Gastroesophageal sphincter (tissue), 4 donors: ENCODE measurements at places on chromosomes 6 and 20. TPM values are rescaled to one million over a fixed set of nuclear protein-coding genes. Genes with fewer than 3 reads are reported as not detected.

Gene SNAI1
- total RNA-seq: 0.79 TPM

Gene LINC00237
- not detected for total RNA-seq

Gene DYNLRB1
- total RNA-seq: 158 TPM

Gene GDAP1L1
- not detected for total RNA-seq

Gene GATA5
- total RNA-seq: 2.2 TPM

Gene PPP1R11
- 63.1 TPM for total RNA-seq

Gene CABLES2
- total RNA-seq: 3.6 TPM

DNA sequence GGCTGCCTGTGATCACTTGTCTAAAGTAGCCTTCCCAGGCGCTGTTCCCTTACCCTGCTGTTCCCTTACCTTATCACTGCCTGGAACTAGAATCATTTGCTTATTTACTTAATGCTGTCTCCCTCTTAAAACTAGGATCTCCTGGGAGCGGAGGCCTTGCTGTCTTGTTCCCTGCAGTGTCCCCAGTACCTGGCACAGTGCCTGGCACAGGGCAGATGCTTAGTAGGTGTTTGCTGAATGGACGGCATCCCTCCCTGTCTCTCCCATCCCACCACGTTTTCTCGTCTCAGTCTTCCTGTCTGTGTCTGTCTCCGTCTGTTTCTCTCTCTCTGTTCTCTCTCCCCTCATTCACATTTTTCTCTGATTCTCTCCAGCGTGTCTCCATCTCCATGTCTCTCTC lies 99.9 kb upstream of the MYL9 start:
- ATAC-seq: no peak
- H3K4me3 ChIP-seq: no peak overlapping the region
- H3K27ac ChIP-seq: no peak overlapping the region
- H3K27me3 ChIP-seq: peaks cover 22% of the 10 kb centered on the region

DNA sequence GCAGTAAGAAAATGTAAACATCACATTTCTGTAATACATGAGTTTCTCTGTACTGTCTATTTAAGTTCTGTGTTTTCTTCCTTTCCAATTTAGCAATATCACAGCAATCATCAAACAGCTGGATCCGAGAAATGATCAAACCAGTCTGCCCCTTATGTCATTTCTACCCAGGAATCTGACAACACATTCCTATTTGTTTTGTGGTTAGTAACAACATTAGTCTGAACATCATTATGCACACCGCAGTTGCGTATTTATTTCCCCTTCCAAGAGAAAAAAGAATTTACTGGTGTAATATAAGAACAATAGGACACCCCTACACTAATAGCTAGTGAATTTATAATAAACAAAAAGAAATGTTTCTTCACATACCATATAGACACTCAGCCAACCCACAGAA lies 179.5 kb downstream of the BTBD9 start:
- H3K27ac ChIP-seq: no peak overlapping the region
- H3K36me3 ChIP-seq: no peaks in the 10 kb centered on the region
- H3K4me3 ChIP-seq: no peak overlapping the region
- ATAC-seq: no peak
- H3K4me1 ChIP-seq: no peaks in the 10 kb centered on the region

- H3K4me1 ChIP-seq: no peaks in the 10 kb centered on the region
- H3K27me3 ChIP-seq: no peaks in the 10 kb centered on the region
- ATAC-seq: no peak
- H3K4me3 ChIP-seq: no peak overlapping the region
- H3K27ac ChIP-seq: no peak overlapping the region
- no peaks in the 10 kb centered on the region for H3K36me3 ChIP-seq
These were observed 231.5 kb downstream of the C6orf118 start for GRCh38 chr6:165077876-165078275.

GRCh38 chr6:158627940-158628211 lies 16.7 kb downstream of the DYNLT1 start:
- no peak overlapping the region for H3K4me3 ChIP-seq
- no peaks in the 10 kb centered on the region for H3K4me1 ChIP-seq
- H3K27ac ChIP-seq: no peak overlapping the region
- H3K36me3 ChIP-seq: no peaks in the 10 kb centered on the region

GRCh38 chr20:63696306-63696627 lies 185 bp upstream of the TNFRSF6B start:
- H3K36me3 ChIP-seq: no peaks in the 10 kb centered on the region
- no peaks in the 10 kb centered on the region for H3K4me1 ChIP-seq
- no peaks in the 10 kb centered on the region for H3K27me3 ChIP-seq
- H3K4me3 ChIP-seq: peak overlapping the region; percentile 39
- H3K27ac ChIP-seq: no peak overlapping the region

DNA sequence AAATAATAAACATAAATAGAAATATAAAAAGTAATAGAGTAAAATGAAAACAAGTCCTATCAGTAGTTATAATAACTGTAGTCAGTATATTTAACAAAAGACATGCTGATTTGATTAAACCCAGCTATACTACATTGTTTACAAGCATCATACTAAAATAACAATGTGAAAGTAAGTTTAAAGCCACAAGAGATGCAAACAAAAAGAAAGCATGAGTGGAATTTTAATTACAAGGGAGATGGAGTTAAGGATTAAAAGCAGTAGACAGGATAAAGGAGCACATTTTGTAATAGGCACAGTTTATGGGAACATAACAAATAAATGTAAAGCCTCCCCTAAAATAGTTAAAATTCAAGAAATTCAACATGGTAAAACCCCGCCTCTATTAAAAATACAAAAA lies 41.5 kb downstream of the SENP6 start:
- H3K27me3 ChIP-seq: no peaks in the 10 kb centered on the region
- H3K36me3 ChIP-seq: no peaks in the 10 kb centered on the region
- no peak overlapping the region for H3K4me3 ChIP-seq
- no peak for ATAC-seq
- no peak overlapping the region for H3K27ac ChIP-seq

DNA sequence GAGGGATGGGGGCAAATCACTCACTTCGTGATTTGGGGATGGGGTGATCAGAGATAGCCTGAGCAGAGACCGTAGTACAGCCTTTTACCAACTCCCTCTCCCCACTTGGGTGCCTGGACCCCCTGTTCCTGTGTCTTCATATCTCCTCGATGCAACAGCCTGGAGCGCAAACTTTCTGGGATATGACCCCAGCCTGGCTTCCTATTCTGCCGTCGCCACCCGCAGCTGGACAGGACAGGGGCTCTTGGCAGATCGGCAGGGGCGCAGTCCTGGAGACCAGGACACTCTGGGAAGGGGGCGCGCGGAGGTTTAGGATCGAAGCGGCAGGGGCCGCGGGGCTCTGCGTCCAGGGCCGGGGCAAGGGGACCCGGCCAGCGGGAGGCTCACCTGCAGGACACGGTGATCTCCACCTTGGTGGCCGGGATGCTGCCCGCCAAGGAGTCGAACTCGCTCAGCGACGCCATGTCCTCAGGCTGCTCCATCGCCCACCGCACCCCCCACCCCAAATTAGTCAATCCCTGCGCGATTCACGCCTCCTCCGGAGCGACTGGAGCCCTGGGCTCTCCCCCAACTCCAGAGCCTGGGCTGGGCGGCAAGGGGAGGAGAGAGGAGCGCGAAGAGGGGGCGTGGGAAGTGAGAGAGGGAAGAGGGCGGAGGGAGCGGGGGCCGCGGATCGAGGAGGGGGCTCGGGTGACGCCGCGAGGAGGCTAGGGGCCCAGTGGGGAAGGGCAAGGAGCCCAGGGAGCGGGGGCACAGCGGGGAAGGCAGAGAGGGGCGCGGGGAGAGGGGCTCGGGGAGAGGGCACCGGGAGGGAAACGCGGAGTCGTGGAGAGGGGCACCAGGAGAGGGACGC lies at the start of gene CPNE5:
CPNE5 (minus strand) TSS at position 549 of the 853 bp plus-strand sequence; CDS start at position 482, 67 bp downstream.
- no peak for ATAC-seq
- H3K27ac ChIP-seq: no peak within 1 kb of the TSS
- H3K4me3 ChIP-seq: peak within 1 kb of the TSS; percentile 39
- peaks cover 8% of the 10 kb centered on the region for H3K27me3 ChIP-seq
- no peaks in the 10 kb centered on the region for H3K36me3 ChIP-seq

- H3K27ac ChIP-seq: peak overlapping the region; percentile 97
- H3K4me3 ChIP-seq: peak overlapping the region; percentile 50
- ATAC-seq: no peak
- H3K27me3 ChIP-seq: no peaks in the 10 kb centered on the region
- H3K4me1 ChIP-seq: no peaks in the 10 kb centered on the region
- H3K36me3 ChIP-seq: no peaks in the 10 kb centered on the region
These were observed 72.4 kb downstream of the HFE start for GRCh38 chr6:26159357-26160273.

DNA sequence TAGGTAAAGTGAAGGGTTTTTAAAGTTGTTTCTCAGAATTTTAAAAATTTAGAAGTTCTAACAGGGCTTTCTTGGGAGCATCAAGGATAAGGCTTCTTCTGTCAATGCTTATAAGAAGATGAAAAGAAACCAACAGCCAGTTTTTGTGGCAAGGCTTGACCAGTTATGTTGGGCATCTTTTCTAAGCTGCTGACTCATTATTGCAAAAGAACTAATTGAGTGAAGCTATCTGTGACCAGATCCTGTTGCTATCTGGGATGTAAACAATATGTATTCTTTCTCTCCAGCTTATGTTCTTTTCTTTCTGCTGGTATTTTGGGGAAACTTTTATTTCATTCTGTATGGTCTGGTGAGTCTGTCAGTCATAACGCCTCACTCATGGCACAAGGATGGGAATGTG lies 643.8 kb downstream of the HDGFL1 start:
- ATAC-seq: no peak
- no peak overlapping the region for H3K27ac ChIP-seq
- no peak overlapping the region for H3K4me3 ChIP-seq
- no peaks in the 10 kb centered on the region for H3K36me3 ChIP-seq
- no peaks in the 10 kb centered on the region for H3K4me1 ChIP-seq

- no peak overlapping the region for H3K27ac ChIP-seq
- H3K4me3 ChIP-seq: no peak overlapping the region
- ATAC-seq: no peak
- no peaks in the 10 kb centered on the region for H3K36me3 ChIP-seq
These were observed 77.1 kb upstream of the RNF217 start for GRCh38 chr6:124885171-124885570.

- no peak overlapping the region for H3K4me3 ChIP-seq
- no peak for ATAC-seq
- H3K4me1 ChIP-seq: no peaks in the 10 kb centered on the region
- no peaks in the 10 kb centered on the region for H3K36me3 ChIP-seq
- H3K27ac ChIP-seq: no peak overlapping the region
- H3K27me3 ChIP-seq: no peaks in the 10 kb centered on the region
These were observed 198.0 kb downstream of the SOX4 start for GRCh38 chr6:21791581-21791980.

GRCh38 chr6:170383466-170384035 lies 77.0 kb downstream of the FAM120B start:
- H3K4me1 ChIP-seq: no peaks in the 10 kb centered on the region
- H3K27ac ChIP-seq: no peak overlapping the region
- no peaks in the 10 kb centered on the region for H3K27me3 ChIP-seq
- no peak overlapping the region for H3K4me3 ChIP-seq
- no peaks in the 10 kb centered on the region for H3K36me3 ChIP-seq

DNA sequence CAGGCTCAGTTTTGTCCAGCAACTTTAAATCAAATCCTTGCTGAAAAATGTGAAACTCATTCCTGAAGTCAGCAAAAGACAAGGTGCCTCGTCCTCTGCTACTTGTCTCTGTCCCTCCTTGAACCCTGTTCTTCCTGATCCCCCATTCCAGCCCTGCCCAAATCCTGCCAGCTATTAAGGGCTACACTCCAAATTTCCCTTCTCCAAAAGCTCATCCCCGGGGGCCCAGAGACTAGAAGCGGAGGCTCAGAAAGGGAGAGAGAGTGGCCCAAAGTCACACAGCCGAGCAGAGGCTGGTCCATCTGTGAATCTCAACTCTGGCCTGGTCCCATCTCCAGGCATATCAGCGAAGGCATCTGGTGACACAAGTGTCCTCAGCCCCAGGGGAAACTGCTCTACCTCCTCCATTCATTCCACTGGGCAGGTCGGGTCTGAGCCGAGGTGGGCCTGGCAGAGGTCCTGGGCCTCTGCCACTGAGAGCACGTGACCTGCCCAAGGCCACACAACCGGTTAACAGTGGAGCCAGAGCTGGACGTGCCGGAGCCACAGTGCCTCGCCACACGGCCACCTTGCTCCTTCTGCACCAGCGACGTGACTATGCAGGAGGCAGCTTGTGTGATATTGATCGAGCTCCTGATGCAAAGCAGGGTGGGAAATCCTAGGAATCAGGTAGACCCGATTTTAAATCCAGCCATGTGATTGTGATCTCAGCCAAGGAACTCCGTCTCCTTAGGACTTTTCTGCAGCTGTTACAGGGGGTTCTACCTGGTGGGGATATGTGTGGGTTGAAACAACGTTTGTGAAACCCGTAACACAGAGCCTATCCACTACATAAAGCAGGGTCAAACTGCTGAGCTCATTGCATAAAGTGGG lies 28.6 kb downstream of the NOL4L start:
- H3K27ac ChIP-seq: no peak overlapping the region
- H3K27me3 ChIP-seq: peaks cover 5% of the 10 kb centered on the region
- H3K4me1 ChIP-seq: no peaks in the 10 kb centered on the region
- ATAC-seq: no peak

GRCh38 chr6:57822896-57823358 lies 505.5 kb downstream of the PRIM2 start:
- peaks cover 43% of the 10 kb centered on the region for H3K27me3 ChIP-seq
- no peak overlapping the region for H3K4me3 ChIP-seq
- no peak for ATAC-seq
- no peaks in the 10 kb centered on the region for H3K36me3 ChIP-seq
- H3K27ac ChIP-seq: no peak overlapping the region
